Activated naive CD8-positive, alpha-beta T cell treated with anti-CD3 and anti-CD28 coated beads, Interleukin-2, amount 10 ng/mL, durations not matched to agents 7 days and 5 days (primary cell): ENCODE measurements at places on chromosomes 12 and 14. TPM values are rescaled to one million over a fixed set of nuclear protein-coding genes. Genes with fewer than 3 reads are reported as not detected.

The NRL gene
- 3.4 TPM for total RNA-seq

The ADAM21 gene
- total RNA-seq = not detected

The PRB3 gene
- not detected for total RNA-seq

The KRT75 gene
- not detected for total RNA-seq

The PCED1B gene
- 104 TPM for total RNA-seq

The NEUROD4 gene
- not detected for total RNA-seq

The CD4 gene
- 3.0 TPM for total RNA-seq

The FGF23 gene
- total RNA-seq = not detected

The GALNT4 gene
- total RNA-seq = 16.3 TPM

The SLCO1B3 gene
- not detected for total RNA-seq

The ERP27 gene
- total RNA-seq = 10.1 TPM

The KRT2 gene
- not detected for total RNA-seq

The SYNDIG1L gene
- not detected for total RNA-seq

The ART4 gene
- not detected for total RNA-seq

The AMHR2 gene
- total RNA-seq = not detected

The CLEC7A gene
- total RNA-seq = 0.36 TPM

The SLC38A1 gene
- total RNA-seq = 207 TPM

The RNASE2 gene
- total RNA-seq = not detected

The SLC17A8 gene
- total RNA-seq = not detected

The DDN gene
- 0.20 TPM for total RNA-seq

The CLEC4D gene
- total RNA-seq = not detected

The FZD10 gene
- not detected for total RNA-seq

The LBHD2 gene
- not detected for total RNA-seq

The PLD4 gene
- total RNA-seq = not detected

The KRT83 gene
- total RNA-seq = not detected

The AVPR1A gene
- not detected for total RNA-seq

The RAD51AP1 gene
- total RNA-seq = 50.2 TPM

The HOXC12 gene
- not detected for total RNA-seq

The TMEM132D gene
- not detected for total RNA-seq

The TROAP gene
- total RNA-seq = 73.8 TPM

The SLC10A1 gene
- total RNA-seq = not detected

The CIROP gene
- total RNA-seq = not detected

The ZFP36L1 gene
- 130 TPM for total RNA-seq

The FLRT2 gene
- total RNA-seq = not detected

The AKAP6 gene
- total RNA-seq = 1.00 TPM

The RDH12 gene
- total RNA-seq = not detected

The FAM181A gene
- total RNA-seq = not detected

The MYO1A gene
- 1.2 TPM for total RNA-seq

The KLRG1 gene
- 16.1 TPM for total RNA-seq

The SLC25A47 gene
- not detected for total RNA-seq

The SMOC1 gene
- not detected for total RNA-seq

The GALNT6 gene
- 30.0 TPM for total RNA-seq

The PLXNC1 gene
- total RNA-seq = 44.3 TPM

The FAM222A gene
- 0.96 TPM for total RNA-seq

The SAMD15 gene
- total RNA-seq = not detected

The SLC5A8 gene
- not detected for total RNA-seq

The PMEL gene
- 0.42 TPM for total RNA-seq

The KRT6B gene
- not detected for total RNA-seq

The FIGNL2 gene
- total RNA-seq = 1.1 TPM

The C14orf180 gene
- not detected for total RNA-seq

The PTCSC3 gene
- not detected for total RNA-seq

The B4GALNT1 gene
- total RNA-seq = 0.80 TPM

The RNU4-1 gene
- 1,401 TPM for total RNA-seq

The ZBTB1 gene
- total RNA-seq = 84.1 TPM

The CLEC12A gene
- total RNA-seq = 5.2 TPM

The BEST3 gene
- not detected for total RNA-seq
